NCI-H1092 treated with DMSO at 0.1 percent for 48 hours (cell line): ENCODE measurements at places on chromosomes 3 and 15.

DNA sequence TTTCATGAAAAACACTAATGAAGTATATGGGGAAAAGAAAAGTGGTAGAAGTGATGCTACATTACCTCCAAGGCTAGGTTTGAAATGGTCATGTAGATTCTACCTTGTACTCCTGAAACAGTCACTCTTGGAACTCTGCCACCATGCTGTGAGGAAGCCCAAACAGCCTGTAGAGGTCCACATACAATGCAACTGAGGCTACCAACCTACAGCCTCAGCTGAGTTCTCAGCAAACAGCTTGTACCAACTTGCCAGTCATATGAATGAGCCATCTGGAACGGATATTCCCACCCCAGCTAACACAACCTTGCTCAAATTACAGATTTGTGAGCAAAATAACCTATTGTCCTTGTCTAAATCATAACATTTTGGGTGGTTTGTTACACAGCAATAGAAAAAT lies 193.5 kb downstream of the ULK4 start:
- DNase-seq: no peak

DNA sequence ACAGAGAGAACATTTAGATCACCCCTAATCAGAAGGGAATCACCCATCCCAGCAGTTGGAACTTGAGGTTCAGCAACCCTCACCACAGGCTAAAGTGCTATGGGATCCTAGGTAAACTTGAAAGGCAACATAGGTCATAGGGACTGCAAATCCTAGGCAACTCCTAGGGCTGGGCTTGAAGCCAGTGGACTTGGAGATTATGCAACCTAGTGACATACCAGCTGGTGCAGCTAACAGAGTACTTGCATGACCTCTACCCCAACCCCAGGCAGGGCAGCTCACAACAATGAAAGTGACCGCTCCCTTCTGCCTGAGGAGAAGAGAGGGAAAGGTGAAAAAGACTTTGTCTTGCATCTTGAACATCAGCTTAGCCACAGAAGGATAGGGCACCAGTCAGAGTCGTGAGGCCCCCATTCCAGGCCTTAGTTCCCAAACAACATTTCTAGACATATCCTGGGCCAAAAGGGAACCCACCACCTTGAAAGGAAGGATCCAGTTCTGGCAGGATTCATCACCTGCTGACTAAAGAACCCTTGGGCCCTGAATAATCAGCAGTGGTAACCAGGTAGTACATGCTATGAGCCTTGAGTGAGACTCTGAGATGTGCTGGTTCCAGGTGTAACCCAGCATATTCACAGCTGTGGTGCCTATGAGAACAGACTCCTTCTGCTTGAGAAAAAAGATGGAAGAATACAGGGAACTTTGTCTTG lies 37.6 kb upstream of the FBN1 start:
- DNase-seq: no peak

DNA sequence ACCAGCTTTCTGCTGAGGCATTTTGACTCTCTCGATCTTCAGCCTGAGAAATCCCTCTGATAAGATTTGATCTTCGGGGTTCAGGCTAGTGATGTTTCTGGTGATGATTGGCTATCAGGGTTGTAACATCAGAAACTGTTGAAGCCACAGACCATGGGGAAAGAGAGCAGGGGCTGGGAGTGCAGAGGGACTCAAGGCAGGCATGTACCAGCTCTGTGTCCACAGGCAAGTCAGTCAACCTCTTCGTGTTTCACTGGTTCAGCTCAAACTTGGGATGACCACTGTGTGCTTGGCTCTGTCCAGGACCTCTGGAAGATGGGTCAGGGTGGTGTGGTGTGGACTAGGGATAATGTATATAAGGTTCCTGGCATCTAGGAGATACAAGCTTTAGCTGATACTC lies 116.5 kb downstream of the EEFSEC start:
- DNase-seq: no peak

GRCh38 chr15:93093765-93094164 lies 4.8 kb upstream of the RGMA start:
- DNase-seq: no peak

DNA sequence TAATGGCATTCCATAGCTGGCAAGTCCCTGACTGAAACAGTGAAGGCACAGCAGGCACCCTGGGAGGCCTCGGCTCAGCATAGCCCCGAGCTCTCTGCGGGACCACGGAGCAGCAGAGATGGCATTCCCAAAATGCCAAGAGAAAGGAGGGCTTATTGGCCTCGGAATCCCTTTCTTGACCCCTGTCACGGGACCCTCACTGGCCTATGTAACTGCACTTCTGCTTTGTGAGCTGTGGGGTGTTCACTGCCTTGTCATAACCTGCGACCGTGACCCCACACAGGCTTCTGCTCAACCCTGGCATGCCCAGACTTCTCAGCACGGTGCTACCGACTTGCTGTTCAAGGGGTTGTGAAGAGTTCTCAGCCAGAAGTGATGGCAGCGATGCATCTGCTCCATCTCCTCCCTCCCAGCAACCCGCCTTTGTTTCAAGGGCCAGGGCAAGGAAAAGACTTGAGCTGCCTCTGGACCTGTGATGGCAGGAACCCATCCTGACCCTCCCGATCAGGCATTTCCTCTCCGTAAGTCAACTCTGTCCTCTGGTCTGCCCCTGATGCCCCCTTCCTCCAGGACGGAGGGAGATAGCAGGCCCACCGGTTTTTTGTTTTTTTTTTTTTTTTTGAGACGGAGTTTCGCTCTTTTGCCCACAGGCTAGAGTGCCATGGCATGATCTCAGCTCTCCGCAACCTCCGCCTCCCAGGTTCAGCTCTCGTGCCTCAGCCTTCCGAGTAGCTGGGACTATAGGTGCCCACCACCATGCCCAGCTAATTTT lies 30.5 kb downstream of the EHD4 start:
- DNase-seq: no peak
